ENCODE measurements at places on chromosomes 2 and 18.

DNA sequence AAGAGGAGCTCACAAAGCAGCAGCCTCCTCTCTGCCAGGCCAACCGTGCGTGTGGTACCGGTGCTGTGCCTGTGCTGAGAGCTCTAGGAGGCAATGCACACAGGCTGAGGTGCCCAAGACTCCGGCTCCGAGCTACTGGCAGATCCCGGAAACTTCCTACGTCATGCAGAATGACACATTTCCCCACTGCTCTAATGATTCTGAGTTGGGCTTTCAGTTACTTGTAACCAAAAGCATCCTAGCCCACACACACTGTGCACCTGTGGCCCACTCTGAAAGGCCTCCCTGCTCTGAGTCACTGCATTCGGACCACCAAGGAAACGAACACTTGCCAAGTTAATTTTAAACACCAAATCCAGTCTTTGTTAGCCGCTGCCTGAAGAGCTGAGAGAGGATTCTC, 9.3 kb upstream of the RNU4ATAC start:
- DNase-seq, result no peak

GRCh38 chr2:191965733-191966132, 118.8 kb upstream of the CAVIN2 start:
- DNase-seq, result no peak

DNA sequence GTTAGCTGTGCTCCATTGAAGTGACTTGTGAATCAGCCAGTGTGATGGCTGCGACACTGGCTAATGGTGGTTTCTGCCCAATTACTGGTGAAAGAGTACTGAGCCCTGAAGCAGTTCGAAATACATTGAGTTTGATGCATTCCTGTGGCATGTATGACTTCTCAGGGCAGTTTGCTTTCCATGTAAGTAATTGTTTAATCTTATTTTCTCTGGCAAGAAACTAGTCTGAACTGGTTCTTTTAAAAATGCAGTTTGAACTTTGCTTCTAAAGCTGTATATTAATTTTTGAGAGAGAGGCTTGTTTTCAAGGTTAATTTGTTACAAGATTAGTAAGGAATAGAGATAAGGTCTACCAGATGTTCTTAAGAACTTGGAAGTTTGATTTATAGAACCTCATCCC, 46.7 kb downstream of the GLS start:
- DNase-seq, result no peak

DNA sequence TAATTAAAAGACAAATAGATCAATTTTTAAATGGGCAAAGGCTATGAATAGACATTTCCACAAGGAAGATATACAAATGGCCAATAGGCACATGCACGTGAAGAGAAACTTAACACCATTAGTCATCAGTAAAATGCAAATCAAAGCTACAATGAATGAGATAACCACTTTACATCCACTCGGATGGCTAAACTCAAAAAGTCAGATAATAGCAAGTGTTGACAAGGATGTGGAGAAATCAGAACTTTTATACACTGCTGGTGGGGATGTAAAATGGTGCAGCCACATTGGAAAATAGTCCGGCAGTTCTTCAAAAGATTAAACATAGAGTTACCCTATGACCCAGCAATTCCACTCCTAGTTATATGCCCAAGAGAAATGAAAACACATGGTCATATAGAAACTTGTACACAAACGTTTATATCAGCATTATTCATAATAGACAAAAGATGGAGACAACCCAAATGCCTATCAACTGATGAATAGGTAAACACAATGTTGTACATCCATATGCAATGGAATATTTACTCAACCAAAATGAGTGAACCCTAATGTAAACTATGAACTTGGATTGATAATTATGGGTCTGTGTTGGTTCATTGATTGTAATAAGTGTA, 51.1 kb downstream of the SMAD7 start:
- no peak for DNase-seq

DNA sequence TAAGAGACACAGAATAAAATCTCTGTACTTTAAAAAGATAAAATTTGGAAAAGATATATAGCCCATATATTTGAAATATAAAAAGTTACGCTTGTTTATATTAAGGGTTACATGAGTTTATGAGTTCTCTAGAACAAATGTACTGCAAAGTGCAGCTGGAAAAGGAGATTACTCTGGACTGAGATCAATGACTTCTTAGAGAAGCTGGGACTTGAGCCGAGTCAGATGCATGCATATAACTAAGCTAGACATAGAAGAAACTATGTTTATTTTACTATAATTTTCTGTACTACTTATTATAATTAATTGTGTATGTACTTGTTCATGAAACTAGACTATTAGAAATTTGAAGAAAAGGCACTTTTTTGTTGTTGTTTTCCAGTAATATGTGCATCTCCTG, 170.3 kb upstream of the NXPH2 start:
- DNase-seq, result no peak

DNA sequence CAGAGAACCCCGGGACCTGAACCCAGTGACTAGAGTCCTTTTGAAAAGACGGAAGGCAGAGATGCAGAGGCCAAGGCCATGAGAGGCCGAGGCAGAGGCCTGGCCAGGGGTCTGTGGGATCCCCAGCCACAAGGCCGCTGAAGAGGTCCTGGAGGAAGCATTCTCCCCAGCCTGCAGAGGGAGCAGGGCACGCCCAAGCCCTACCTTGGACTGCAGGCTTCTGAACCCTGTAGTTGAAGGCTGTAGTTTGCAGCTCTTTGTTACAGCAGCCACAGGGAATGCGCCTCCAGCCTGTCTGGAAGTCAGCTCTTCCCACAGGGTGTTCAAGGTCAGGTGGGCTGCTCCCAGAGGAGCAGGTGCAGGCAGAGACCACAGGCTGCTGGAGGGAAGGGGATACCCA, 22.1 kb upstream of the PXDN start:
- DNase-seq, result no peak

DNA sequence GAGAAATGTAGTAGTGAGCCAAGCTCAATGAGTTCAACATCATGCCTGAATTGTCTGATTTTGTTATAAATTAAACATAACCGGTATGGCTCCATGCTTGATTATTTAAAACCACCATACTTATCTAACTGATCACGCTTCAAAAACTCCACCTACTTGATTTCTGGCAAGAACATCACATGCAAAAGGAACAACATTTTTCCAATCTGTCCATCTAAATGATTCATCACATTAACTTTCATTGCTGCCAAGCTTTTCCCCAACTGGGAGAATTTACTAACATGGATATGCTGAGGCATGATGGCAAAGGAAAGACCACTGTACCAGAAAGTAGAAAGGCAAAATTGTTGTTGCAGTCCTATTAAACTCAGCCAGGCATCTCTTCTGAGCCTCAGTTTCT, 286.8 kb downstream of the TRIB2 start:
- DNase-seq, result no peak

Measured in stimulated activated CD4-positive, alpha-beta T cell treated with anti-CD3 and anti-CD28 coated beads, Interleukin-2, amount 100 ng/mL, for 24 hours (primary cell).